ENCODE measurements at places on chromosomes 16 and 17.

- no peak for DNase-seq
These were observed 1.2 kb downstream of the GPRC5B start for GRCh38 chr16:19883296-19883965.

DNA sequence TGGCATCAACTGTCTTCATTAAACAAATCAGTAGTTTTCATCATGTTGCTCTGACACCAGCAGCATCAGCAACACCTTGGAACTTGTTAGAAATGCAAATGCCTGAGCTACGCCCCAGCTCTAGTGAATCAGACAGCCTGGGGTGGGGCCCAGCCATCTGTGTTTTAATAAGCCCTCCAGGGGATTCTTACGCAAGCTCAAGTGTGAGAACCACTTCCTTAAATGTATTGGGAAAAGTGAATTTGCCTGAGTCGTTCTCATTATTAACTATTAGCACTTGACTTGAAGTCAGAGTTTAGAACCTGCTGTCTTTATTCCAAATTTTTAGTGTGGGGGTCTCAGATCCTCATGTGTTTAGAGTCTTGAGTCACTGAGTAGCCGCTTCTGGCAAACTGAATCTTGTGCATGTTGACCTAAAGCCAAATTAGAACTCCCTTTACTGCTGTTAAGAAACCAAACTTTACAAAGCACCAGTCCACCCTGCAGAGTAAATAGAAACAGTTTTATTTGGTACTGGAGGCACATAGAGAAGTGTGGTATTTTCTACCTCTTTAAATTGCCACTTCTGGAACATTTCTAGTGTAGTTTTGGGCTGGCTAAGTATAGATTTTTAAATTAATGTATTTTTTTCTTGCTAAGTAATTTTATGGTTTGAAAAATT is 137.4 kb upstream of the COX10 start:
- no peak for DNase-seq

DNA sequence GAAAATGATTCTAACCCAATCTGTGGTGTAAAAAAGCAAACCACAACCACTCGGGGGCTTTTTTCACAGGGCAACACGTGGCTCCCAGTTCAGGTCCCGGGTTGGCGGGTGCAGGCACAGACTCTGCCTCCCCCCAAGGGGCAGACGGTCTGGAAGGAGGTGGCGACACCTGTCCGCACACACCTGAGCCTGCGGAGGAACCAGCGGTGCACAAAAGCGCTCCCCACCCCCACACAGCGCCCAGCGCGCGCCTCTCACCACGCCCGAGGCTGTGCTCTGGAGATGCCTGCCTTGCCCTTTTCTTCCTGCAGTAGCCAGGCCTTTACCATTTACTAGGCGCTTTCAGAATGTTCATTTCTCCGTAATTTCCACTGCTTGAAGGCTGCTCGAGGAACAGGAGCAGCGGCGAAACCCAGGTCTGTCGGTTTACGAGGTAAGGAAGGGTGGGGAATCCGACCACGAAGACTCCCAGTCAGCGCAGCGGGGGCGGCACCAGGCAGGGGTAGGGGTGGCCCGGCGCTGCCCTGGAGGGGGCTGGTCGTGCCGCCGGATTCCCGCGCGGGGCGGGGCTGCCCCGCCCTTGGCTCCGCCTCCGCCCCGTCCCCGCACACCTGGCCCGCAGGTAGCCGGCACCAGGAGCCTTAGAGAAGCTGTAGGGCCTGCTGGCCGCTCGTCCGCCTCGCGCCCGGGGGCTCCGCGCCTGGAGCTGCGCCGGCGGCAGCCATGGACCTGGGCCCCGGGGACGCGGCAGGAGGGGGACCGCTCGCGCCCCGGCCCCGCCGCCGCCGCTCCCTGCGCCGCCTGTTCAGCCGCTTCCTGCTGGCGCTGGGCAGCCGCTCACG is at the start of gene USP43:
Gene USP43 (plus strand): TSS at position 608 of the 842 bp plus-strand sequence. CDS start 116 bp downstream, at position 724.
- no peak for DNase-seq

GRCh38 chr16:9797306-9797705 is 384.9 kb downstream of the GRIN2A start:
- no peak for DNase-seq

DNA sequence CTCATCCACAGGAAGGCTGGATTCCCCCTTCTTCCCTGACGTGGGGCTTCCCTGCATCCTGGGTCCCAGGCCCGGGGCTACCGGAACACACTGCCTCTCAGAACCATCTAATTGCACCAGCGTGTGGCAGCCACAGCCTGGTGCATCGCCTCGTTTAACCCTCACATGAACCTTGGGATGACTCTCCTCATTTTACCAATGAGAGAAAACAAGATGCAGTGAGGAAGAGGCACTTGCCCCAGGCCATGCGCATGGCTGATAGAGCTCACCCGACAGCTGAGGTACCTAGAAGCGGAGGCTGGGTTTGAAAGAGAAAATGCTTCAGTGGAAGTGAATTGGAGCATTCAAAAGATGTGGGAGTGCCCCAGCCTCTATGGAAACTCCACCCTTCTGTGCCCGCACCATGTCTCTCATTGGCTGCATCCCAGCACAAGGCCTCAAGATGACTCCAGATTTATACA is 162.3 kb downstream of the KATNIP start:
- DNase-seq, result no peak

DNA sequence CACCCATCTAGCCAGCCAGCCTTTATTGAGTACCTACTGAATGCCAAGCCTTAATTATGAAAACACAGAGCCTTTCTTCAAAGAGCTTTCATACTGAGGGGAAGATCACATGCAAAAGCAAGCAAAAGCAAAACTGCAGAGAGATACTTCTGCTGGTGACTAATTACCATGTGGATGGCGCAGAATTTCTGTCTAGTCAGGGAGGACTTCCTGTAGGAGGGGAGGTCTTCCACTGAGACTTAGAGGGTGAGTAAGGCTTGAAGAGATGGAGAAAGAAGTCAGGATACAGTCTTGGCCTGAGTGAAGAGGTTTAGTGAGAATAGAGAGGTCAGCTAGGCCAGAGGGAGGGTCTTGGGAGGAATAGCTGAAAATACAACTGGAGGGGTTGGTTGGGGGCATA is 53.9 kb upstream of the CCL2 start:
- no peak for DNase-seq

- no peak for DNase-seq
These were observed 53.4 kb downstream of the ARSG start for GRCh38 chr17:68344701-68345136.

DNA sequence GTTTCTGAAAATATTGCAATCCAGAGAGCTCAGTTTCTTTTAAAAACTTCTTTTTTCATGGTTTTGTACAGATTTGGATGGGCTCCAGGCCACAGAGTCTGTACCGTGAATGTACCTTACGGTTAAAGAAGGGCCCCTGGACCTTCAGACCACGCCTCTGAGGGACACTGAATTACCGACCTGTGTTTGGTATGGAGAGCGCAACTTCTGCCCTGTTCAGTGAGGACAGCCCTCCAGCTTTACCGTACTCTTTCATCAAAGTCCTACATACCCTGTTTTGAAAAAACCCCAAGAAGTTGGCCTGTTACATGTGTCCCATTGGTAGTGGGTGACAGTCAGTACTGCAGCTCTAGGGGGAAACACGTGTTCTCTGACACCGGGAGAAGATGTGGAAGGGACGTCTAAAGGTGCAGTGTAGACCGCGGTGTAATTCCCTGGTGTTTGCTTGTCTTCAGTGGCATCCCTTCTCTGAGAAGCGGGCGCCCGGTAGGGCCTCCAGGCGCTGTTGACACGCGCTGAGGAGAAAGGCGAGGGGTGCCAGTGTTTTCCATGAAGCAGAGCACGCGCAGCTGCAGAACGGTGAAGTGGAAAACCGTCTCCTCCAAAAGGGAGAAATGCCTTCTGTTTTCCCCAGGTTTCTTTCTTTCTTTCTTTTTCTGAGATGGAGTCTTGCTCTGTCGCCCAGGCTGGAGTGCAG is 6.2 kb downstream of the PGS1 start:
- DNase-seq, result no peak

- DNase-seq, result no peak
These were observed 110.8 kb upstream of the DNAH9 start for GRCh38 chr17:11487469-11487868.

DNA sequence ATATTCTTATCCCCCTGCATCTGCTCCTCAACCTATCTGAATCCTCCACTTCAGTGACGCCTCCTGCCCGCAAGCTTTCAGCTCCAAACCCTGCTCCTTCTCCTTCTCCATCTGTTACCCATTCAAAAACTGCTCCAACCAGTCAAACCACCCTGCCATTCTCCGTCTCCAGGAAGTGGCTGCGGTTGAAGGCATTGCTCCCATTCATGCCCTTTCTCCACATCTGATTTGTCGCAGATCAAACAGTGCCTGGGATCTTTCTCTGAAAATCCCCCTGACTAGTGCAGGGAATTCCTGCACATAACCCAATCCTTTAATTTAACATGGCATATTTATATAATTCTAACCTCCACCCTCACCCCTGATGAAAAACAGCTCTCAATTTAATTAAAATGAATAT is 56.3 kb downstream of the SLFN5 start:
- DNase-seq, result no peak

GRCh38 chr16:578870-579405 is 9.2 kb downstream of the PIGQ start:
- DNase-seq, result no peak

DNA sequence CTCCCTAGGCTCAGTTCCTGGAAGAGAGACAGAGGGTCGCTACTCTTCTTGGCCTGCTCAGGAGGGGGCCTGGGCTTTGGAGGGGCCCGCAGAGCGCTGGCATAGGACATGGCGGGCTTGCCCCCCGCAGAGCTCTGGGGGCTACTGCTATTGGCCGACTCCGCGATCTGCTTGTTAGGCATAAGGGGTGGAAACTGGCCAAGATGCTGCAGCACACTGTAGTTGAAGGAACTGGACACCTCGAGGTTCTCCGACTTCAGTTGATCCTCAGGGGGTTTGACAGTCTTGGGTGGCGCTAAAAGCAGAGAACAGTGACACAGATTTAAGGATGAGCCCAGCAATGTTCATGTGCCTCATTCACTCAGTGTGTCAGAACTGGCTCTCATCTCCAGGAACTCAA is 33.9 kb downstream of the CACNG1 start:
- no peak for DNase-seq

- DNase-seq, result no peak
These were observed 44.0 kb downstream of the SREBF1 start for GRCh38 chr17:17792551-17793377.

GRCh38 chr17:48470388-48471034 is 40.5 kb upstream of the SKAP1 start:
- no peak for DNase-seq

- DNase-seq, result no peak
These were observed 54.7 kb downstream of the SLC6A2 start for GRCh38 chr16:55710466-55710865.

- no peak for DNase-seq
These were observed 7.2 kb upstream of the SLC52A1 start for GRCh38 chr17:5042157-5043022.

DNA sequence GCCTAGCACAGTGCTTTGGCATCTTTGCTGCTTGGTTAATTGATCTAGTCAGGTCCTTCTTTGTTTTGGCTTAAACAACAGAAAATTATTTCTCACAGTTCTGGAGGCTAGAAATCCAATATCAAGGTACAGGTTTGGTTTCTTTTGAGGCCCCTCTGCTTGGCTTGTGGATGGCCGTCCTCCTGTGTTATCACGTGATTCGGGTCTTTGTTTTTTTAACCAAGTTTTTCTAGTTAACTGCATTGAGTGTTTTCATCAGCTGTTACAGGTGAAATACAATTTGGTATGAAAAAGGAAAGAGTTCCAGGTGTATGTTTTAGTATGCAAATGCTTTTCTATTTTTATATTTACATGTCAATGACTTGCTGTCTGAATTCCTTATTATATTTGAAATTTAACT is 2.8 kb downstream of the NLK start:
- no peak for DNase-seq

DNA sequence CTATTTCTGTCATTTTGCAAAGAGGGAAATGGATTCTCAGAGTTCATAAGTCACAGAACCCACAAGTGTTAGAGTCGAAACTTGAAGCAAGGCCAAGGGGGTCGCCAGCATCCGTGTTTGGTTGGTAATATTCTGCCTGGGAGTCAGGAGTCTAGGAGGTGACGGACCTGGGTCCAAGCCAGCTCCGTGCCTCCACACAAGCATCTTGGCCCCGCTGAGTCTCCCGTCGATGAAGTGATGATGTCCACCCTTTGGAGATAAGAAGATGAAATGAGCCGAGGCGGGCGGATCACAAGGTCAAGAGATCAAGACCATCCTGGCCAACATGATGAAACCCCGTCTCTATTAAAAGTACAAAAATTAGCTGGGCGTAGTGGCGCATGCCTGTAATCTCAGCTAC is 53.2 kb upstream of the TNRC6C start:
- DNase-seq, result no peak

- no peak for DNase-seq
These were observed 536 bp upstream of the PLD2 start for GRCh38 chr17:4806456-4806776.

GRCh38 chr17:40542558-40543411 is 22.5 kb downstream of the CCR7 start:
- DNase-seq, result no peak

- DNase-seq, result no peak
These were observed 339.2 kb upstream of the TNRC6C start for GRCh38 chr17:77619326-77619725.

GRCh38 chr17:40525294-40525693 is 23.9 kb upstream of the TNS4 start:
- no peak for DNase-seq

- no peak for DNase-seq
These were observed 26.4 kb downstream of the NPTX1 start for GRCh38 chr17:80449930-80450576.

GRCh38 chr16:30351586-30352419 is 3.3 kb downstream of the CD2BP2 start:
- peak; percentile 33 for DNase-seq

GRCh38 chr16:73161977-73162376 is 114.0 kb upstream of the ZFHX3 start:
- no peak for DNase-seq

DNA sequence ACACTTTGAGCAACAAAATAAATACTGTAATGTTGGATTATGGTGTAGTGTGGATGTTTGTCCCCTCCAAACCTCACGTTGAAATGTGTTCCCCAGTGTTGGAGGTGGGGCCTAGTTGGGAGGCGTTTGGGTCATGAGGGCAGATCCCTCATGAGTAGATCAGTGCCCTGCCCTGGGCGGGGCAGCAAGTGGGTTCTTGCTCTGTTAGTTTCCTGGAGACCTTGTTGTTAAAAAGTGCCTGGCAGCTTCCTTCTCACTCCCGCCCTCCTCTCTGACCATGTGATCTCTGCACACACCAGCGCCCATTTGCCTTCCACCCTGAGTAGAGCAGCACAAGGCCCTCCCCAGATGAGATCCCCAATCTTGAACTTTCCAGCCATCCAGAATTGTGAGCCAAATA is 67.7 kb downstream of the MPRIP start:
- no peak for DNase-seq

- DNase-seq, result no peak
These were observed 8.1 kb upstream of the CBX2 start for GRCh38 chr17:79769570-79770506.

All from amniotic stem cell (primary cell).